ENCODE measurements at places on chromosomes 12 and 14. TPM values are rescaled to one million over a fixed set of nuclear protein-coding genes. Genes with fewer than 3 reads are reported as not detected.

DNA sequence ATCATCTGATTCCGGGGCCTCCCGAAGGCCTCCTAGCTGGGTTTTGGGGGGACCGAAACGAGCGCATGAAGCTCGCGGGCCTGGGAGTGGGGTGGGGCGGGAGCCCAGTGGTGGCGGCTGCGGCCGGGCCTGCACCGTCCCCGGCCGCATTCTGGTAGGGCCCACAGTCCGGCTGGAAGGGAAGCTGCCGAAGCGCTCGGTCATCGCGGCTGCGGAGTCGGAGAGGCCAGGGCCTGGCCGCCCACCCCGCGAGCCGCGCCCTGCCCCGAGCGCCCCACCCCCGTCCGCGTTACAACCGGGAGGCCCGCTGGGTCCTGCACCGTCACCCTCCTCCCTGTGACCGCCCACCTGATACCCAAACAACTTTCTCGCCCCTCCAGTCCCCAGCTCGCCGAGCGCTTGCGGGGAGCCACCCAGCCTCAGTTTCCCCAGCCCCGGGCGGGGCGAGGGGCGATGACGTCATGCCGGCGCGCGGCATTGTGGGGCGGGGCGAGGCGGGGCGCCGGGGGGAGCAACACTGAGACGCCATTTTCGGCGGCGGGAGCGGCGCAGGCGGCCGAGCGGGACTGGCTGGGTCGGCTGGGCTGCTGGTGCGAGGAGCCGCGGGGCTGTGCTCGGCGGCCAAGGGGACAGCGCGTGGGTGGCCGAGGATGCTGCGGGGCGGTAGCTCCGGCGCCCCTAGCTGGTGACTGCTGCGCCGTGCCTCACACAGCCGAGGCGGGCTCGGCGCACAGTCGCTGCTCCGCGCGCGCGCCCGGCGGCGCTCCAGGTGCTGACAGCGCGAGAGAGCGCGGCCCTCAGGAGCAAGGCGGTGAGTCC is at the start of gene KLC1:
Gene KLC1 (plus strand): TSS at position 528 of the 819 bp plus-strand sequence. CDS start 25,354 bp downstream, outside the sequence.
- peak; percentile 73 for DNase-seq

- DNase-seq = no peak
Measured at GRCh38 chr12:113381220-113381619, 22.5 kb downstream of the SDS start.

DNA sequence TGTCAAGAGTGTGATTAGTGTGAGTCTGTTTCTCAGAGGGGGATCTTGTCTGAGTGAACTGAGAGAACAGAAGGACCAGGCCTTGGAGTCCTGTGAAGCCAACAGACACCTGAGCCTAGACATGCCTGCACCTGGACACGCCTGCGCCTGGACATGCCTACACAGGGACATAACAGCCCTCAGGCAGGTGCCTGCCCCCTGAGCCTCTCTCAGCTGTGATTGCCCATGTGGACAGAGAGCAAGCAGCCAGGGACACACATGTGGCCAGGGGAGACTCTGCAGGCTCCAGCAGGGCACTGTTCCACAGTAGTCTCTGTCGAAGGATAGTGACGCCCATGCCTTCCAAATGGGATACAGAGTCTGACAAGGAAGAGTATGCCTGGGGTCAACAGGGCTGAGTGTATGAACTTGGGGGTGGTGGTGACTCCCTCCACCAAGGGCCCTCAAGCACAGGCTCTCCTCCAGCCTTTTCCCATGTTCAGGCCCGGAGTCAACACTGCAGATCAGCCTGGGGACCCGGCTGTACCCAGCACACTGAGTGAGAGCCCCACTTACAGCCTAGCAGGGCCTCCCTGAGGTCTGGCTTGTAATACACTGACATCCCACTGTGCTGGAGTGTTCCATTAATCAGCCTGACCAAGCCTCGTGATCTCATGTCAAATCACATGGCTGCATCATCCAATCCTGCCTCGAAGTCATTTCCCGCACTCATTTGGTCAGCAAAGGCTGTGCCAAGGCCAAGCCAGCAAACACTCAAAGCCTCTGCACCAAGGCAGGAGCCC is 173.0 kb downstream of the CALM1 start:
- no peak for DNase-seq

- DNase-seq = no peak
Measured at GRCh38 chr14:63155511-63156185, 48.6 kb upstream of the RHOJ start.

- DNase-seq = no peak
Measured at GRCh38 chr12:64931321-64931720, 106.9 kb downstream of the TBC1D30 start.

- peak; percentile 51 for DNase-seq
Measured at GRCh38 chr12:111597831-111598636, 1.1 kb downstream of the ATXN2 start.

LRTM2 gene
- polyA plus RNA-seq = 0.33 TPM

Data from renal cortex interstitium (tissue), 15 donors.